Mucosa of descending colon (tissue), 3 donors: ENCODE measurements at places on chromosomes 16 and 17. TPM values are rescaled to one million over a fixed set of nuclear protein-coding genes. Genes with fewer than 3 reads are reported as not detected.

TEN1 gene
- total RNA-seq: 36.4 TPM

- DNase-seq: no peak
Measured at GRCh38 chr17:78652024-78652423, 74.8 kb upstream of the DNAH17 start.

- no peak for DNase-seq
Measured at GRCh38 chr16:67936880-67937605, 393 bp upstream of the PSMB10 start.

- no peak for DNase-seq
Measured at GRCh38 chr17:859824-860195, 77.7 kb downstream of the MRM3 start.

DNA sequence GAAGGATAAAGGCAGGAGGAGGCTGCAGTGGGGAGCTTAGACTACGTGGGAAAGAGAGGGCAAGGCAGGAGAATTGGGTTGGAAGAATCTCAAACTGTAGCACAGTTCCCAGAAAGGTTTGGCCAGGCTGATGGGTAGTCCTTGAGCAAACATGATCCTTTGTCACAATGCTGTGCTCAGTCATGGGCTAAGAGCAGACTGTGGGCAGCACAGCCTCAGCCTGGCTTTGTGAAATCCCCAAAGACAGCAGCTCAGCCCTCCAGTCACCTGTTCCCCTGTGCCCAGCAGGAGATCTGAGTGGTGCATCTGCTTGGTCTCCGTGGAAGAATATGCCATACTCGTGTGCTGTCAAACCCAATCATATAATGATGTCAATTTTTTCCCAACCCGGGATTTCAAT lies 10.6 kb upstream of the ENGASE start:
- no peak for DNase-seq
